ENCODE measurements at places on chromosomes 4 and X.

DNA sequence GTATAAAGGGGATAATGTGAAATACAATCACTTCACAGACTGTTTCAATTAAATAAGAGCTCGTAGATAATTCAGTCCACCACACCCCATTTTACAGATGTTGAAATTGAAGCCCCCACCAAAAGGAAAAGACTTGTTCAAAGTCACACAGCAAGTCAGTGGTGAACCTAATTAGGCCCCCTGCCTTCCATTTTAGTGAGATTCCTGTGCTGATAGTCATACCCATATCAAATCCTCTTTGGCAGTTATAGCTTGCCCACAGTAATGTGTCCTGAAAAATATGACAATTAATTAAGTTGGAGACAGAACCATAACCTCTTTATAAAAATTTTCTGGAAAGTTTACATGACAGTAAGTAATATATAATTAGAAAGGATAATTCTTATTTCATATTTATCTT is 58.0 kb downstream of the AR start:
- no peak for DNase-seq

GRCh38 chrX:139844163-139844562 is 88.7 kb downstream of the ATP11C start:
- no peak for DNase-seq

DNA sequence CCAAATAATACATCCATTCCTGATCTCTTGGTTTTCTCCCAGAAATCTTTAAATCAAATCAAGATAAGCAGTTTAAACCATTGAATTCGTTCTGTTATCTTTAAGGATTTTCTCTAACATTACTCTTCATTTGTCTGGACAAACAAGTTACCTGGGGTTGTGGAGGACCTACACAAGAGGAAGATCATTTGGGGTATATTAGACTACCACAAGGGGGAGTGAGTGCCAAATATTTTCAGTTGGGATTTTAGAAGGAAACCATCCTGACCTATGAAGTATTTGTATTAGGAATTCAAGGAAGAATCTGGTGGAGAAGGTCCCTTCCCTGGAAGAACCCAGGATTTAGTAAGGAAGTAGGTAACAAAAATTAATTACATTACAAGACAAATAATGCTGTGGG is 12.0 kb upstream of the DCHS2 start:
- no peak for DNase-seq

GRCh38 chrX:10090319-10090718 is 66.5 kb upstream of the CLCN4 start:
- DNase-seq, result no peak

GRCh38 chrX:128425546-128425945 is 373.3 kb upstream of the ACTRT1 start:
- DNase-seq, result no peak

- DNase-seq, result no peak
These were observed 128.7 kb upstream of the GALNT7 start for GRCh38 chr4:173039617-173040577.

GRCh38 chr4:8167815-8168214 is 9.2 kb upstream of the ABLIM2 start:
- DNase-seq, result no peak

- DNase-seq, result no peak
These were observed 389.7 kb upstream of the NR3C2 start for GRCh38 chr4:148831945-148832344.

- DNase-seq, result no peak
These were observed 86.5 kb upstream of the ZIC3 start for GRCh38 chrX:137479386-137479785.

DNA sequence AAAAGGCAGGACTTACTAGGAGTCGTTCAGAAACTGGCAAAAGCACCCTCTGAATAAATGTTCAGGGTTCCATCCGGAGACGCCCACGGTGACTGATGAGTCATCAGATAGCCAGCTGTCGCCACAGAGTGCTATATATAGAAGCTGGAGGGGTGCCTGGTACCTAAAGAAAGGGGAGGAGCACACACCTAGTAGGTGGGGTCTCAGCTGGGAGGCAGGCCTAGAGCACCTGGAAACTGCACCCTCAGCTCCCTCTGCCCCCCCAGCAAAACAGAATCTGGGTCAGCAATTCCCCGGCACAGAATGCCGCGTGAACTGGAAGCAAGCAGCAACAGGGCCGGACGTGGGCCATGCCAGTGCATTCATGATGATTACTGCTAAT is 242.0 kb downstream of the BCOR start:
- DNase-seq, result peak; percentile 64

- no peak for DNase-seq
These were observed 22.3 kb downstream of the RAP1GDS1 start for GRCh38 chr4:98283219-98284189.

DNA sequence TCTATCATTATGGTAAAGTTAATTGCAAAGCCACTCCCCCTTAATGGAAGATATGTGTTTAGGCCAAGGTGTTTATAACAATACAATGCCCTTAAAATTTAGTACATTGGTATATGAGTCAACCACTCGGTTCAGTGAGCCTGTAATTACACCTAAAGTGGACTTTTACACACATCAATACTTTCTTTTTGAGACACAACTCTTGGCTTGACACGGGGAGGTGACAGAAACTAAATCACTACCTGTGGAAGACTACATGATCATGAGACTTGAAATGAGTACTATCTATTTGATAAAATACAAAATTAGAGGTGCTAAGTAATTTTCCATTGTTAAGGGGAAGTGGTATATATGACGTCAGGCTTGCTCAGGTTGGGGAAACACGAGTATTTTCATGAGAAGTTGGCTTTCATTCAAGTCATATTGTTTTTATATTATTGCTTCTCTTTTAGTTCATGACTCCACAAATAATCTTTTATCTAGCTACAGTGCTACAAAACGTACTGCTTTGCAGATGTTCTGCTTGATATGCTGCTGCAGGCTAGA is 918.3 kb downstream of the ARAP2 start:
- no peak for DNase-seq

DNA sequence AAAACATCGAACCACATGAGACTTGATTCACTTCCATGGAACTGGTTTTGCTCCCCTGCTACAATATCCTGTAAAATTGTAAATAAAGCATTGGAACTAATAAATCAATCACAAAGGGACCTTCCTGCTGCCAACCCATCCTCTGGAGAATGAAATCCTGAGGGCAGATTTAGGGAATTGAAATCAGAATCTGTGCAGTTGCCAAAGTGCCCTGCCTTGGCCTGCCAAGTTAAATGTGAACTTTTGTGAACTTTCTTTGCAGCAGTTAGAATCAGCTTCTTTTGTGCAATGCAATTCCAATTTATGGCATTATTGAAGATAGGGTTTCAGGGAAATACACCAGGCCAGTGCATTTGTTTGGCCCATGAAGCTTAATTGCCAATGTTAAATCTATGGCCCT is 263.1 kb downstream of the PTTG2 start:
- DNase-seq, result no peak
